ENCODE measurements at places on chromosomes 2 and 18.

DNA sequence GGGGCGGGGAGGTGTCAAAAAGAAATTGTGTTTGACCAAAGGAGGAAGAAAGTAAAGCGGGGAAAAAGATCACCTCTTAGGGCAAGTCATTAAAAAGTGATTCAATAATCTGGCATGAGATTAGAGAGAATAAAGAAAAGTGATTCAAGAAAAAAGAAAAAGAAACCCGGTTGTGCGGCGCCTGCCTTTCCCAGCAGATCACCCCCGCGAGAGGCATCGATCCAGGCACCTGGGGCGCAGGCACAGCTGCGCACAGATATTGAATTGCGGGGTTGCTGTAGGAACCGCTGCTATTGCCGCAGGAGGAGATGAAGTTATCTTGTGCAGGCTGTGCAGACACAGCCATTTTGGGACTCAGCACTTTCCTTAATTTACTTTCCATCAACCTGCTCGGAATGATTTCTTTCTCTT lies 71.2 kb downstream of the PLB1 start:
- DNase-seq = no peak

- DNase-seq = no peak
Observed at GRCh38 chr18:211582-211981, 53.2 kb downstream of the USP14 start.

DNA sequence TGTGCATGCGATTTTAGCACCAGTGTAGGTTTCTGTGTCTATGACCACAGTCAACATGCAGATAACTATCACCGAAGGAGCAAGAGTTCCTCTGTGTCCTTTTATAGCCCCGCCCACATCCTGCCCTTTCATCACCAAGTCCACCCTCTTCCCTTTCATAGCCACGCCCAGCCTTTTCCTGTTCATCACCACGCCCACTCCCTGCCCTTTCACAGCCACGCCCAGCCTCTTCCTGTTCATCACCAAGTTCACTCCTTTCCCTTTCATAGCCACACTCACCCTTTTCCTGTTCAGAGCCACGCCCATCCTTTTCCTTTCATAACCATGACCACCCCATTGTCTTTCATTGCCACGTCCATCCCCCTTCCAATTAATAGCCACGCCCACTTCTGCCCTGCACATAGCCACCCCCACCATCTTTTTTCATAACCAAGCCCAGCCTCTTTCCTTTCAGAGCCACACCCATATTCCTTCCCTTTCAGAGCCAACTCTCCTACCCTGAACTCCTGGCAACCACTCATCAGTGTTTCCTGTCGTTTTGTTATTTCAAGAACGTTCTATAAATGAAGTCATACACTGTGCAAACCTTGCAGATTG lies 273.9 kb downstream of the MYT1L start:
- no peak for DNase-seq

DNA sequence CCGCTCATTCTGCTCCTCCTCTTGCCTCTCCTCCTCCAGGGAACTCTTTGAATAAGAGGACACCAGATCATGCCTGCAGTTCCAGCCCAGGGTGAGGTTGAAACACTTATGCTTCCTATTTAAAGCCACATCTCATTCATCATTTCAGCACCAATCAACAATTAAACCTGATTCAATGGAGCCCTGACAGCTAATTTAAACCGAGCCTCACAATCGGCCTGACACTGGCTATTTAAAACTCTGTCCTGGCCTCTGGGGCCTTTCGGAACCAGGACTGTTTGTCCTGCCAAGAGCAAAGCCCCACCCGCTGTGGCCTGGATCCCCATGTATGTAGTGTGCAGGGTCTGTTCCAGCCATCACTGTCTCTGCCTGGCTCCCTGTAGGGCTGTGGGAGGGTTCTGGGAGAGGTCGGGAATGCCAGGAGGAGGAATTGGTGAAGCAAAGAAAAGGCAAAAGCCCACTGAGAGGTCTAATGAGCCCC lies 97.4 kb downstream of the MCFD2 start:
- DNase-seq = peak; percentile 38

DNA sequence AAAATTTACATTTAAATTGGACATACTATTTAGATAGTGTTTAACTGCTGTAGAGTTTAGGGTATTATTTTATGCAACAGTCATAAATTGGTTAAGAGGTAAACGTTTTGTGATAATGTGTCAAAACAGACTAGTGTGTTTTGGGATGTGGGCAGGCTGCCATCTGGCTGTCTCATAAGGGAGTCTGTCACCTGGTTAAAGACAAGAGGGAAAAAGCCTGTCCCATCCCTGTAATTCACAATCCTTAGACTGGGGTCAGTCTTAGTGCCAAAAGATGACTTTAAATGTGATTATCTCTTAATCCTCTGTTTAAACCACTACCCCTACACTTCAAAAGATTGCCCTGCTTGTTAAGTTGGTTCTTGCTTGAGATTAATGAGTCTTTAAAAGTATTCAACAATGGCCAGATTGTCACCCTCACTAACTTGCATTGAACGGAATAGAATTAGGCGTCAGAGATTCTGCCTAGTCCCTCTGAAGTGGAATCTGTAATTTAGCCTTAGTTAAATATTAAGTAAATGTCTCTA lies 59.2 kb downstream of the SGPP2 start:
- no peak for DNase-seq

GRCh38 chr18:8767340-8767739 lies 62.0 kb downstream of the MTCL1 start:
- no peak for DNase-seq

- DNase-seq = no peak
Observed at GRCh38 chr2:62306751-62307468, 111.0 kb downstream of the B3GNT2 start.

DNA sequence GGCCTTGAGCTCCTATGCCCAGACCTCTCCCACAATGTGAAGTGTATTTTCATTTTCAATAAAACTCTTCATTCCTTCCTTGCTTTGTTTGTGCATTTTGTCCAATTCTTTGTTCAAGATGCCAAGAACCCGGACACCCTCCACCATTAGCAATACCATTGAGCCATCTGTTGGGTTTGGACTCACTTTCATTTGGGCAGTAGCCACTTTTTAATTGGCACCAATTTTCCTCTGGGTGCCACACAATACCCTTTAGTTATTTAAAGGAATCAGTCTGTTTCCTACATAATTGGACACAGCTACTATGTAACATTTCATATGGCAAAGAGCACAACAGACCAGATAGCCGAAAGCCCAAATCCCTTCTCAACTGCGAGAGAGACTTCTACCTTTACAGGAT lies 22.5 kb upstream of the SLC35G4 start:
- no peak for DNase-seq

DNA sequence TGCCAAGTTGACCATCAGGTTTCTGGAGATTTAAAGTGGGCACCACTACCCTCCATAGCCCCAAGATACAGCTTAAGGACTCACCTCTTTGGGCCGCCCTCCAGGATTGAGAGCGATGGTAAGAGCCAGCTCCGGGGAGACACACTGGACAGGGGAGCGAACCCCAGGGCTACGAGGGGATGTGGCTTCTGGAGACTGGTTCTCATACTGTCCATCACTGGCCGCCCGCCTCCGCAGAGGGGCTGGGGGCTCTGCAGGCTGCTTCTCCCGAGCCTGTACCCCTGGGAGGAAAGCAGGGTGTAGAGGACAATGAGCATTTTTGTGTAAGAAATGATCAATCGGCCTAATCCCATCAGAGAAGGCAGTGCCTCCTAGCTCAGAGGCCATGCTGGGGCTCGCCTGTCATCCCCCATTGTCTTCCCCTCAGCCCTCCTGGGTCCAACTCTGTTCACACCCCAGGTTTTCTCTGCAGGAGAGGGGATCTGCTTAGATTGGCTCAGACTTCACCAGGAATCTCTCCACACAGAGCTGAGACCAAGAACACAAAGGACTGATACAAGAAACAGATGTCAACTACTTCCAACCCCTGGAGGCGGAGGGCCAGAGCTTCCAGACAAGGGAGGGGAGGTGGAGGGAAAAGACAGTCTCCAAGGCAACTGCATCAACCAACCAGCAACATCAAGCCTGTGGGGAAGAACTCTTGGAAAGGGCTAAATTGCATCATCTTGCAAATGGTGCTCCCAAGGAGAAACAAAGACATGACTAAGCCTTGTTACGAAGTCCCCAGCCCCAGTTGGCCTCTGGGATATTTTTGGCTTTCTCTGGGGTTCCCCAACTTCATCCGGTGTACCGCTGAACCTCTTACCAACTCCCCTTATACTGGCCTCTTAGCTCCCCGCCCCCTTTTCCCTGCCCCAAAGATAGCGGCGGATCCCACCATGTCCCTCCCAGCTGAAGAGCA lies 166.6 kb downstream of the TNS1 start:
- peak; percentile 99 for DNase-seq

- DNase-seq = no peak
Observed at GRCh38 chr2:1956520-1957289, 212.4 kb upstream of the PXDN start.

DNA sequence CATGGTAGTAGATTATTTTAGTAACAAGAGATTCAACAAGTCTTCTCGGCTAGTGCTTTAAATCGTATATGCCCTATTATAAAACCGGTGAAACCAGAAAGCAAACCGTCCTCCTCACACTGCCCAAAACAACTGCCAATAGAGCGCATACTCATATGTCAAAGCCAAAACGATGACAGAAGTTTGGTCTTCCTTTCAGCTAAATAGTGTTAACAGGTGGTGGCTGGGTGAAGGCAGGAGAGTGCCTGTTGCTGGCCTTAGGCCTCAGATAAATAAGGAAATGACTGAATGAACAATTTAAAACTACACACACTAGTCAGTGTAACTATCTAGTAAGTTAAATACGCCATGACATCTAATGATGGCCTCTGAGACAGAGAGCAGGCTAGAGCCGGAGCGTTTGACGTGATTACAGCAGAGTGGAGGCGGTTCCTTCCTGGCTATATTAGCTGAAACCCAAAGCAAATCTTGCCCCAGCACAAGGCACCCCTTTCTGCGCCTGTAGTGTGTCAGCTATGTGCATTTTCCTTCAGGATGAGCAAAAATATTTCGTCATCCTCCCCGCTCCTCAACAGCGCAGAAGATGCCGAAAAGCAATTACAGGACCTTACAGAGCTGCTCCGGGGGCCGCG lies 1.6 kb downstream of the LONRF2 start:
- DNase-seq = no peak

DNA sequence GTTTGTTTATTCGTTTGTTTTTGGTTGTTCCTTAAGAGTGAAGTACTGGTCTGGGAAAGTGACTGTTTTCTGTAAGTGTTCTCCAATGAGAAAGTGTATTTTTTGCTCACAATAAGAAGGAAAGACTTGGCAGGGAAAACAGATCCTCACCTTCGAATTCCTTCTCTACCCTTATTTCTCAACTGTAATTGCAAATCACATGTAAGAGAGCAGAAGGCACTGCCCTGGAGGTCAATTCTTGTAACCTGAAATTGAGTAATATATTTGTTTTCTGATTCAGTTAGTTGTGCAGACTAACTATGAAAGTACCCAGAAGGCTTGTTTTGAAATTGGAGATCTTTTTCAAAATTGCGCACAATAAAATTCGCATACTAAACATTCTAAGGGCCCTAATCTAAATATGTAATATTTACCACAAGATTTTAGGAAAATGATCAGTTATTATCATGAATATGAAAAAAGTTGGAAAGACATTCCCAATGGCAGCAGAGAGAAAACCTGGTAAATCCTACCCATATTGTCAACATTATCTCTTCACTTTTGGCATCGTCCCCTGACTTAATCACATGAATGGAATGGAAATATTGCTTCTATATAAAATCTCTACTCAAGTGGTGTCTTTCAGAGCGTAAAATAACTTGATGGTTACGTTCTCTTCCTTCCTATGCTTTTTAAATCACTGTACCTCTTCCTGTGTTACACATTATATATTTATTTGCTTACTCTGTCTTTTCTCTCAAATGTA lies 24.1 kb downstream of the TFPI start:
- no peak for DNase-seq

GRCh38 chr2:138193416-138194213 lies 229.3 kb downstream of the HNMT start:
- DNase-seq = no peak

DNA sequence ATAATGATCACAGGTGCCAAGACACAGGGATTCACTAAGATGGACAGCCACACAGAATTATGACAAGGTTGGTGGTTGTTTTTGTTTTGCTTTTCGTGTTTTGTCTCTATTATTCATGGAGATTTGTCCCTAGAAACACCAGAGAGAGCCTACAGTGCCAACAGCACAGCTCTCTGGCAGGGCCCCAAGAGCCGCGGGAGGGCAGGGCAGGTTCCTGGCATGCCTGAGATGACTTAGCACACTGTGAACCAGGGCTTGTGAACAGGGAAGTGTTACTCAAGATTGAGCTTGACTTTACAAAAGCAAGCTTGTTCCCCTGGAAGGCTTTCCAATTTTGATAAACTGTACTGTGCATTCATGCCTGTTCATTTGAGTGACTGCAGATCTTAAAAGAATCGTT lies 437.4 kb upstream of the SALL3 start:
- DNase-seq = no peak

DNA sequence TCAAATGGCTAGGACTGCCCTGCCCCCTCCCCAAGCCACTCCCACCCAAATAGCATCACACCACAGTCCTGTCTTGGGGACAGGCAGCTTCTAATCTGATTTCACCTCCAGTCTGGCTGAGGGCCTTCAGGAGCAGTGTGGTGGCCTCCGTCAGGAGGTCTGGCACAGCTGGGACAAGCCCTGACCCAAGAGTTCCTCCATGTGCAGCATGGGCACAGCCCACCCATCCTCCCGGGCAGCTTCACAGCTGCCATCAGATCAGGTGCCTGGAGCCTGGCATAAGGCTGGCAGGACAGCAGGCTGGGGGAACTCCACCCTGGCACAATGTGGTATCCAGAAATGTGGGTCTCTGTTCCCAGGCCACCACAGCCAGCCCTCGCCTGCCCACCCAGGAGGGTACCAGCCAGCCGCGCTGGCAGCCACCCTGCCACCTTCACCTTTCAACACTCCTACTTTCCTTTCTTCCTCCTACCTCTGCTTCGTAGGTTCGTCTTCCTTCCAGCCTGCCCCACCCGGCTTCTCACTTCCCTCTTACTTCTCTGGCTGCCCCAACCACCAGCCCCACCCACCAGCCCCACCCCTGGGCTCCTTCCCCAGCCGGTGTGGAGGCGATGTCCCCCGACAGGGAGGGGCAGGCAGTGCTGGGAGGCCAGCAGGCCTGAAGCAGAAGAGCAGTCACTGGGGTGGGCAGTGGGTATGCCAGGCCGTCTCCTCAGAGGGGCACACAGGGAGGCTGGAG lies at the start of gene CAPG:
CAPG (minus strand) TSS at position 522 of the 739 bp plus-strand sequence. CDS start 8,221 bp downstream, outside the sequence.
- no peak for DNase-seq

DNA sequence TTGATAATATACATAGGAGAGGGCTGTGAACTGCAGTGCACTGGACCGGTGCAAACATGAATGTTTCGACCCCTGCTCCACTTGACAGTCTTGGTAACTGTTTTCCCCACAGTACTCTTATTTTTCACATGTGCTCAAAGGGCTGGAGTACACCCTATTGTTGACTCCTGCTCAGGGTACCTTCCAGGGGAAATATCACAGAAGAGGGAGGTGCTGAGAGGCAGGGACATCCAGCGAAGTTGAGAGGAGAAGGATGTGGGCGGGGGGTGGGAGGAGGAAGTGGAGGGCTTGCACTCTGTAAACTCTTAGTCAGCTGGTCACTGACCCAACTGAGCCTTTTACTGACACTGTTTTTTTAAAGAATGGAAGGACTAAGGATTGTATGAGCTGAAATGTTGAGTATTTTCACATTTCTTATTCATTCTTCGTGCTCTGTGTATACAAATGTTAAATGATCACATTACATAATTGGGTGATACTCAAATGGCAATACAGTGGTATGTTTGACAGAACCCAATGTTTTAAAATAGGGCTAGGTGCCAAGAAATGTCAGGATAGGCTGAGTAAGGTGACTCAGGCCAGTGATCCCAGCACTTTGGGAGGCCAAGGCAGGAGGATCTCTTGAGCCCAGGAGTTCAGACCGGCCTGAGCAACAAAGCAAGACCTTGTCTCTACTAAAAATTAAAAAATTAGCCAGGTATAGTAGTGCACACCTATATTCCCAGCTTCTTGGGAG lies 10.0 kb downstream of the INPP4A start:
- no peak for DNase-seq

GRCh38 chr2:159052157-159052601 lies 83.7 kb downstream of the TANC1 start:
- peak; percentile 52 for DNase-seq
